ENCODE measurements at places on chromosomes 5 and 9.

- no peak for DNase-seq
Observed at GRCh38 chr5:164058621-164059020, 553.2 kb downstream of the MAT2B start.

GRCh38 chr9:125049212-125050049, 93.9 kb downstream of the SCAI start:
- DNase-seq, result no peak

GRCh38 chr9:69171517-69171916, 2.6 kb upstream of the TJP2 start:
- no peak for DNase-seq

DNA sequence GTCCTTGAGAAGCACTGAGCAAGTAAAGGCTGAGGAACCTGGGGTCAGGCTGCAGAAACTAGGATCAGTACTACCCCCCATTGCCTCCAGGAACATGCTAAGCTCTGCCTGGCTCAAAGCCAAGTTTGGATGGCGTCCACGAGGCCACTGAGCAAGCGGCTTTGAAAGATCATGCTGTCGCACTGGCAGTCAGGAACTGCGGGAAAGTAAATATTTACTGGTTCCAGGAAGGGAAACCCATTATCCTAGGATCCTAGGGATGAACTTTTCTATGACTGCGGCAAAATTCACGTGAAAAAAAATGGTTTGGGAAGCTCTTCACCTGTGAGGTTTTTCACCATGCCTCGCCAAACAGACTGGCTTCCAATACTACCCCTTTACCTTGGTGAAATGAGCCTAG, 75.3 kb upstream of the PJA2 start:
- peak; percentile 78 for DNase-seq

GRCh38 chr5:130141659-130142320, 237.5 kb downstream of the CHSY3 start:
- DNase-seq, result peak; percentile 26

DNA sequence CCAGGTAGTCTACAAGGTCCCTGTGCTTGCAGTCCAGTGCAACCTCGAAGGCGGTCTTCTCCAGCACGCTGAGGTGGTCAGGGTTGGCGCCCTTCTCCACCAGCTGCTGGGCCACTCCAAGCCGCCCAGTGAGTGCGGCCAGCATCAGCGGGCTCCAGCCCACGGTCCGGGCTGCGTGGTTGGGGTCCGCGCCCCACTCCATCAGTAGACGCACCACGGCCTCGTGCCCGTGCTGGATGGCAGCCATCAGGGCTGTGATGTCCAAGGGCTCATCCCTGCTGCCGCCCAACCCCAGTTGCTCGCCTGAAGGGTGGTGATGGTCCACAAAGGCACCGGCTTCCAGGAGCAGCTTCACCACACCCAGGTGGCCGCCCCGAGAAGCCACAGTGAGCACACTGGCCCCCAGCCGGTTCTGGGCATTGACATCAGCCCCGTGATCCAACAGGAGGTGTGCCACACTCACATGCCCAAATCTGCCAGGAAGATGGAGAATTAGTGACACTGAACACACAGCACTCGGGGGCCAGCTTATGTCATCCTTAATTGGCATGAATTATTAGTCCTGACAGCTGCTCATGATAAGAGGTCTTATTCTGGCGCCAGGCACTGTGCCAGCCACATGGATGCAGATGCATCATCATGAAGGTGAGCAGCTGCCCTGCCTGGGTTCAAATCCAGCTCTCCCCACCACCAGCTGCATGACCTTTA, 6.1 kb downstream of the ANKS6 start:
- no peak for DNase-seq

DNA sequence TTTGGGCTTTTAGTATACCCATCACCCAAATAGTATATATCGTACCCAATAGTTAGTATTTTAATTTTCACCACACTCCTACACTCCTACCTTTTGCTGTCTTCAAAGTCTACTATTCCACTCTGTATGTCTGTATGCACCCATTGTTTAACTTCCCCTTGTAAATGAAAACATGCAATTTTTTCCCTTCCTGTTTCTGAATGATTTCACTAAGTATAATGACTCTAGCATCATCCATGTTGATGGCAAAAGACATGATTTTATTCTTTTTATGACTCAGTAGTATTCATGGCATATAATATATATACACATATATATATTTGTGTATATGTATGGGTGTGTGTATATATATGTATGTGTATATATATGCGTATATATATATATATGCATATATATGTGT, 63.1 kb upstream of the FAM174A start:
- DNase-seq, result no peak

- no peak for DNase-seq
Observed at GRCh38 chr5:52041842-52042241, 658.6 kb downstream of the ISL1 start.

GRCh38 chr5:149413477-149414210, 34.6 kb upstream of the IL17B start:
- DNase-seq, result no peak

DNA sequence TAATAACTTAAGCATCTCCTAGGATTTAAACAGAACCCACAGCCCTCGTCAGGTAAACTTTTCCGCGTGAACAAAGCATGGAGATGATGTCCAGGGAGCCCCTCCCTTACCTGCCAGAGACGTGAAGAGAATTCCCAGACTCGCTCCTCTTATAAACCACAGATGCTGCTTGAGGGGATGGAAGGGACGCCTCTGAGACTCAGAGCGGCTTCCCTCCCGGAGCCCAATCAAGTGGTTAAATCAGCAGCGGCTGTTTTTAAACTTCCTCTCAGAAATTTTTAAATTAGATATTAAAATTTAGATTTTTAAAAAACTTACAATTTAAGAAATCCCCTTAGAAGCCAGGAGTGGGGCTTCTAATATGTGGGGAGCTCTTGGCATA, 71.8 kb downstream of the RAPGEF1 start:
- no peak for DNase-seq

DNA sequence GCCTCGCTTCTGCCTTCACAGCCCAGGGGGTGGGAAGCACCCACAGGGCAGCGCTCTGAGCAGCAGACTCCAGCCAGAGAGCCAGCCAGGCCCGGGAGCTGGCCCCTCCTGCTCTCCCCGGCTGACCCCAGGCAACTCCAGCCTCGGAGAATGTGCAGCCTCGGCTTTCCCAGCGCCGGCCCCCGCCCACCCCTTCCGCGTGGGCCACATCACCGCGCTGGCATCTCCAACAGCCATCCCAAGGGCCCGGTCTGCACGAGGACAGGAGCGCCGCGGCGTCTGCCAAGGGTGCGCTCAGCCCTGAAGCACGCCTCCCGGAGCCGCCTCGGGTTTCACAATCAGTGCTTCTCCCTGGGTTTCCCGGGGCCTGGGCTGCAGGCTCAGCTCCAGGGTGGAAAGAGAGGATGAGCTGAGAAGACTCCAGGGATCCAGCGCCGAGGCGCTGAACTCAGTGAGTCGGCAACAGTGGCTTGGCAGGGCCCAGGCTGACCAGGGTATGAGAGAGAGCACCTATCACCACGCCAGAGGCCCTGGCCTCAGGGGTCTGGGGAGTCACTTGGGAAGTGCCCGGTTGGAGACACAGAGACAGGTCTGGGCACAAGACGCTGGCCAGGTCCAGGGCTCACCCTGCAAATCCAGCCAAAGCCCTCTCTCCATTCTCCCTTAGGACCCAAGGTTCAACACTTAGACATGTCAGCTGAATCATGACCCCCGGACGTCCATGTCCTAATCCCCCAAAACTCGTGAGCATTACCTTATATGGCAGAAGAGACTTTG, 79.6 kb downstream of the ADAMTS2 start:
- DNase-seq, result peak; percentile 92

- DNase-seq, result no peak
Observed at GRCh38 chr9:86434039-86434726, 80.0 kb upstream of the TUT7 start.

DNA sequence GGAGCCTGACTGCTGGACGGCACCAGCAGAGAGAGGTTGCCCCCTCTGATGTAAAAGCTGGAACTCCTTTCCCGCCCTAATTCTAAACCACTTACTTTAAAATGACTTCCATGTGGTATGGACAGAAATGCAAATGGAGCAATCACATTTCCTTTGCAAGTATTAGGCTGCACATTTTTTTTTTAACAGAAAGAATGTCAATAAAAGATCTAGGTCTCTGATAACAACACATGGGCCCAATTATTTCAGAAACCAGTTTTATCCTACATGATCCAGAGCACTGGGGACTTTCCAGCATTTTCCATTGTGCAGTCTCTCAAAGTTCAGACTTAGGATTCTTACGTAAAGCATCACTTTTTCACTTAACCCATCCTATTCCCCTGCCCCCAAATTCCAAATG, 203.7 kb downstream of the NXNL2 start:
- no peak for DNase-seq

DNA sequence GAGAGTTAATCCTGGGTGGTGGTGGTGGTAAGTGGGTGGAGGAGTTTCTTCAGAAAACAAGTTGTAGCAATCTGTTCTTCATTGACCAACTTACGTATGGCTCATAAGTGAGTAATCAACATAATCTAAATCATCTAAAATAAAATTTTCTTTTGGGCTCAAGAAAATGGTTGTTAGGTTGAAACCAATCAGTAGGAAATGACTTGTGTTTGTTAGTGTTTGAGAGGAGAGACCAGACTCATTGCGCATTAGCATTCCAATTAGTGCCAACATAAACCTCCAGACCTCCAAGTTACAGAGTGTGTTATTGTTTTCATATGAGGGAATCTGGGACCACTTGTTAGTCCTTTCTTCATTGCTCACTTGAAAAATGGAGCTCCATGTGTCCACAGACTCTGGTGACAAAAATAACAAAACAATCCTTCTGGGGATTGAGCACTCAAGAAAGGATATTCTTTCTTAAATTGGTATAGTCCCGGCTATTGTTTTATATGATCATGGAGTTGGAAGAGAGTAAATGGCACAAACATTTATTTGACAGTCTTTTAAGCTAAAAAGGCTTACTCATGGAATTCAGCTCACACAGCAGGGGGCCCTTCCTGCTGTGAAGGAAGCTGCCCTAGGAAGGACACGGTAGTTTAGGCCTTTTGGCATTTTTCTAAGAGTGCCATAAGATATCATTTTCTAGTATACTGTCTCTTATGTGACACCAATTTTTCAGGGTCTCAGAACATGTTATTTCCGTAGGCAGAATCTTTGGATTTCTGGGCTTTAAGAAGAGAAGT, 441.1 kb downstream of the EBF1 start:
- DNase-seq, result no peak

DNA sequence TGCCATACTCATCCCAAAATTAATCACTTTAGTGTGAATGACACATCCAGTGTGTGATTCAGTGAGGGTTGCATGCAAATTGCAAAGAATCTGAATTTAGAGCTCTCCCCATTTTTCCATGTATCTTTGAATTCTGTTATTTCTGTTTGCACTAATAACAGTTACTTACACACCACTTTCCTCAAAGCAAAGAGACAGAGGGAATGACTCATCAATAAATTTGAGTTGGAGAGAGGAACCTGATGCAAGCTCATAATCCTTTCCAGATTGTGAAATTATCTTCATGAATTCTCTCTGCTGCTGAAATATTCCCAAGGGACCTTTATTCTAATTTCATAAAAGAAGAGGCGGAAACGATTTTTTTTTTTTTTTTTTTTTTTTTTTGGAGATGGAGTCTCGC, 204.8 kb downstream of the CDH9 start:
- no peak for DNase-seq

- DNase-seq, result no peak
Observed at GRCh38 chr5:126538579-126538978, 56.4 kb downstream of the ALDH7A1 start.

GRCh38 chr5:127671218-127671617, 22.3 kb downstream of the CTXN3 start:
- no peak for DNase-seq

- DNase-seq, result no peak
Observed at GRCh38 chr5:111685969-111686368, 71.0 kb downstream of the NREP start.

GRCh38 chr5:140329739-140330481, 16.5 kb downstream of the HBEGF start:
- no peak for DNase-seq

DNA sequence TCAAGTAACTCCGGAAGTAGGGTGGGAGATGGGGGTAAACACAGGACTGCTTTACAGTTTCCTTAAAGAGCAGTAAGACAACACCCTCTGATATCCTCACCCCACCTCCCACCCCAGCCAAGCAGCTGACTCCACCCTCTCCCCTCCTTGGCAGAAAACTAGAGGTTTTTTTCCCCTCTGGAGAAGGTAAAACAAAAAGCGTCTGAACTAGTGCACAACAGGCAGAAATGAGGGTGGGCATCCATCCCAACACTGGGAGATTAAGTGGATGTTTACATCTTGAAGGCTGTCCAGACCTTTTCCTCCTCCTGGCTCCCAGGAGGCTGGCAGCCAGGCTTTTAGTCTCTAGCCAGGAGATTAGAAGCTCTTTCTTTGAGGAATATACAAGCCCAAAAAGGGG, 13.9 kb upstream of the CTNNAL1 start:
- no peak for DNase-seq
